ENCODE measurements at places on chromosomes 12 and 14.

GRCh38 chr12:128445415-128446127 is 178.6 kb downstream of the TMEM132C start:
- DNase-seq: no peak

- no peak for DNase-seq
Measured at GRCh38 chr14:94173471-94173884, 644 bp upstream of the PPP4R4 start.

- no peak for DNase-seq
Measured at GRCh38 chr14:55074662-55075061, 23.2 kb downstream of the MAPK1IP1L start.

- DNase-seq: peak; percentile 44
Measured at GRCh38 chr14:77882098-77882497, 82.2 kb downstream of the ADCK1 start.

- no peak for DNase-seq
Measured at GRCh38 chr14:77059276-77059915, 30.9 kb upstream of the IRF2BPL start.

DNA sequence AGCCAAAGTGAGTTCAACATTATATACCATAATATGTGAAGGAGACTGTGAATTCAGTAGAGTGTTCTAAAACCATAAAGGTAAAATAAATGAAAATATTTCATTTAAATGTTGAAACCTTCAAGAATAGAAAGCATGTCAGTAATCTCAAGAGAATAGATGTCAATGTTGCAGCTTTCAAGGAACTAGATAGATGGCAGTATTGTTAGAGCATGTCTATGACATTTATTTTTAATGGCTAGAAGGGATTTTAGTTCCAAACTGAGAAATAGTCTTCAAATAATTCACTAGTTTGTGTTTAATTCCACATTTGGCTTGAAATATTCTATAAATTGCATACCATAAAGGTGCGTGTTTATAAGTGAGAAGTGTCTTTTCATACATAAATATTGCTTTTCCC is 326.5 kb downstream of the FLRT2 start:
- DNase-seq: no peak

- DNase-seq: no peak
Measured at GRCh38 chr14:50003213-50004021, 110.5 kb downstream of the ARF6 start.

GRCh38 chr12:102728506-102729242 is 188.4 kb downstream of the PAH start:
- DNase-seq: no peak

DNA sequence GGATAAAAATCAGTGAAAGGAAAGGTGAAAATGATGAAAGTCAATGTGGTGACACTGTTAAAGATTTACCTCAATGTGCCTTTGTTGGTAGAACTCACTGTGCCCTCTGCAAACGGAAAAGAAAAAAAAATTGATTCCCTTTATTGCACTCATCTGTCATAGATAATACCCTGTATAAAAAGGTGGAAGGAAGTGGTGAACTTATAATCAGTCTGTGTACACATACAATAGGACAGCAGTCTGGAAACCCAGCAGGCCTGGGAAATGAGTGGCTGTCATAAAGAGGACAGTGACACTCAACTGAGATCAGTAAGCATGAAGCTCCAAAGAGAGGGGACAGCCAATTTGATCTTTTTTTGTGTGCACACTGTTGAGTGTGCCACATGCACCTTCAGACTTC is 364.7 kb downstream of the NOVA1 start:
- no peak for DNase-seq

DNA sequence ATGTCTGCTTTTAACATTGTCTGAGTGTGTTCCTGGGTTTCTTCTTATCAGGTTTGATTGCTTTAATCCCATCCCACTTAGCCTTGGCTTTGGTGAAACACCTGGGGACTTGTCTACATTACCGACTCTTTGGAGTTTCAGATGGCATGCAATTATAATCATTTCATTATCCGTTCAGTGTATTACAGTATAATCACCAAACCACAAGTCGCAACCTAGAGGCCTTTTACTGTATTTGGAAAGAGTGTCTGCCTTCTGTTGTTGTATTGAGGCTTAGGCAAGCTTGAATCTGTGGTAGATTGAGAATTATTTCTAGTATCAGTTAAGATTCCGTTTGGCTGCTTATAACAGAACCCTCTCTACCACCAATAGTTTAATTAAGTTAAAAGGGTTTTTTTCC is 103.9 kb downstream of the TGFB3 start:
- DNase-seq: peak; percentile 27

GRCh38 chr12:20017802-20018201 is 350.5 kb upstream of the PDE3A start:
- DNase-seq: no peak

GRCh38 chr12:128693771-128694170 is 130.0 kb downstream of the SLC15A4 start:
- no peak for DNase-seq

- no peak for DNase-seq
Measured at GRCh38 chr12:24475337-24475736, 473.6 kb downstream of the BCAT1 start.

- no peak for DNase-seq
Measured at GRCh38 chr12:46832130-46832704, 6.4 kb upstream of the SLC38A4 start.

GRCh38 chr12:68203460-68203875 is 22.1 kb downstream of the IL26 start:
- no peak for DNase-seq

DNA sequence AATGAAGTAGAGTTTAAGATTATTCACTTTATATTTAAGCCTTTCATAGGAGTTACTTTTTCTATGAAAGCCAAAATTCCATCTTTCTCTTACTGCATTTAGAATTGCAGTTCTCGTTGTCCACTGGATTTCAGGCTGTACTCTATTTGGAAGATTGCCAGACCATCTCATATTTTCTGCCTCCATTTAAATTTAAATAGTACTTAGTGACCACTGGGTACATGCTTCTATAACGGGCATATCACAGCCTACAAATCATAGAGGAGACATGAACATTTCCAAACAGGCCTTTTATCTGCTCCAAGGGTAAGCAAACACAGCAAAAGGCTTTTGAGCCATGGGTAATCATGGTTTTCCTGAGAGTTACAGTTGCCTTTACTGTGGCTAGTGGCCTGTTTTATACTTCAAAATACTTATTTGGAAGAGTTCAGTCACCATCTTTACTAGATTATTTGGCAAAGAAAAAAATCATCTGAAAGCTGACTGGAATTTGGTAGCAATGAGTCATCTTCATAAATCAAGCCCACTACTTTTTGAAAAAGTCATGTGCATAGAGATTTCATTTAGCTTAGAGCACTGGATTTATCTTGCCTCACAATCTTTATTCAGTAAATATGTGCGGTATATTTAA is 15.7 kb downstream of the ANO6 start:
- no peak for DNase-seq

DNA sequence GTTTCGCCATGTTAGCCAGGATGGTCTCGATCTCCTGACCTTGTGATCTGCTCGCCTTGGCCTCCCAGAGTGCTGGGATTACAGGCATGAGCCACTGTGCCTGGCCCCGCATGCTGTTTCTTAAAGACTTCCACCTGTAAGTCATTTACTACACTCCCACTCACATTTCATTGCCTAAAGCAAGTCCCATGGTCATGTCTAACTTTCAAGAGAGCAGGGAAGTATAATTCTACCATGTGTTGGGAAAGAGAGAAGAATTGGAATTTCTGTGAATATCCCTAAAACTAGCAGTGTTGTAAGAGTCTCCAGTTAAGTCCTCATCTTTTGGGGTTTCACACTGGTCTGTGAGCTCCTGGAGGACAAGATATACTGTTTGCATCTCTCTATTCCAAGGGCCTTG is 139.7 kb downstream of the EMP1 start:
- DNase-seq: no peak

DNA sequence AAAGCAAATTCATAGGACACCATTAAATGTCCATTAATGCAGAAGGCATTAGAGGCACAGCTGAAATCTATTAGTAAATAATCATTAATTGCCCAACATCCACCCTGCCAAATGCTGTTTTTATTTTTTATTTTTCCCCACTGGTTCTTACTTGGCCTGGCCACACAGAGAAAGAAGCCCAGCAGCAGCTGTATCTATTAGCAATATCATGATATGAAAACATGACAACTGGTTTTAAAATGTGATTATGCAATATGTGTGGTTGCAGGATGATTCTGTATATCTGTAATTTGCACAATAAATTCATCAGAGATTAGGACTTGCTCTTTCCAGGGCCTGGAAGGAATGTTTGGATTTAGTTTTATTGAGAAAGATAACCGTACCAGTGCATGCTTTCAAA is 44.9 kb downstream of the SIX6 start:
- no peak for DNase-seq

DNA sequence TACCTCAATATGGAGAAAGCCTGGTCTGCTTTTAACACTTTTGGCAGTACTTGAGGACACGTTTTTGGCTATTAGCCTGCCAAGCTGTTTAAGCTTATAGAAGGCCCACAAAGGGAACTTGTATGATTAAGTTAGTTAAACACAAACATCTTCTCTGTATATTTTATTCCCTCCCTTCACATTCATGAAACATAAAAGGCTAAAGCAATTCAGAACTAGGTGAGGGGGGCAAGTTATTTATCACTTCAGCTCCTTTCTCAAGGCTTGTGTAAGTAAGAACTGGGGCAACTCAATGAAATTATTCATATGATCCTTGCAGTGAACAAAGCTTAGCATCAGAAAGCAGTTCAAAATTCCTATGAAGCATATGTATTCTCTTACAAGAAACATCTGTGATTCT is 7.5 kb downstream of the PRICKLE1 start:
- DNase-seq: no peak

DNA sequence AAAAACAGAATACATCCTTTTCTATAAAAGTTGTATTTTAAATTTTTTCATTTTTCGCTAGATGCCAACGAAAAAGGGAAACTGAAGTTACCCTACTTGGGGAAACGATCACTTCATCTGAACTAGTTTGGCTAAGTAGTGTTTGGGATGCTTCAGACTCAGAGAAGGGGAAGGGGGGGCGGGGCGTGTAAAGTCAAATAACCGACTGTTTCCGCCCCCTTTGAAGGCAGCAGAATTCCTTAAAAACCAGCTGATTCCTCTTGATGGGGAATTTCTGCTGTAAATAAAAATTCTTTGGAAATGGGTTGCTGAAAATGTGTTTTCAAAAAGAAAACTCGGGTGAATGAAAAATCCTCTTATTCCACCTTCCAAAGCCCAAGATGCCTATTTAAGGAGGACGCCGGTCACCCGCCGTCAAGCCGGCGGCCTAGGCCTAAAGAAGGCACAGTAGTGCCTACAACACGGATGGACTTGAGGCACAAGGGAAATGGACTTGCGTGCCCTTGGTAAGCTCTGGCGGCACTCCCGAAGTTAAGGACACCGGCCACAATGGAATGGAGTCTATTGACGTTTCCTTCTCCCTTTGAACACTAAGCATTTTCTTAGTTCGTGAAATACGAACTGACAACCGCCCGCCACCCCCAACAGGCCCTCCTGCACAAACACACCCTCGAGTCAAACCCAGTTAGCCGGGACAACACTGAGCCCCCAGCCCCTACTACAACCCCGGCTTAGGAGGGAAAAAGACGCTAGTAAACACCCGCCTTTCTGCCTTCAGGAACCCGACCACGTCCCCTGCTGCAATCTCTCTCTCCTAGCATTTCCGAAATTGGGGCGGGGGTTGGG is 1.9 kb downstream of the ATXN2 start:
- DNase-seq: no peak

DNA sequence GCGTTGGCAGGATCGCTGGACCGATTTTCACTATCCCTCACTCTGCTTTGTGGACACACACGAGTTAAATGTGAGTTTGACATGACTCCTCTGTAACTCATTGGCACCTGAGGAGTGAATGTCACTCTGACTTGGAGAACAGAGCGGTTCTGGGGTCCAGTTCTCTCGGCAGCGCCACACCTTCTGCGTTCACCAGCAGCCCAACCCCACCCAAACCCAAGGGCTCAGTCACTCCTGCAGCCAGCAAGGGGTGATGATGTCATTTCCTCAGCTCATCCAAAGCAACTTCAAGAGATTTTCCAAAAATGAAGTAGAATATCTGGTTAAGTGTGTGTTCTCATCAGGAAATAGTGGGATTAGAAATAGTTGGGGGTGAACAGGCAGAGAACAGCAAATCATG is 36.3 kb downstream of the ADGRD1 start:
- DNase-seq: no peak

DNA sequence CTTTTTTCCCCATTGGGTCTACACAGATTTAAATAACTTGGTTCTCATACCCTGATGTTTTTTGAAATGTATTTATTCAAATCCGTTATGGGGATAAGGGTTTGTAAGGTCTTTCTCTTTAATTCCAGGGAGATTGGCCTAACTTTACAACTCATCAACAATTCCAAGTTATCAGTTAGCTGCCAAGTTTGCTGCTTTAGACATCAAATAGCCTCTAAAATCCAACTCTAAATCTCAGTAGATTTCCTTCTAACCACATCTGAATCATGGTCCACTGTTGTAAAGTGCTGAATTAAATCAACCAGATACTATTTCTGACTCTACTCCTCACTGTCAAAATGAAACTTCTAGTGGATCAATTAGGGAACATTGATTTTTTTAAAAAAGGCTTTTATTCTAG is 364.1 kb upstream of the E2F7 start:
- DNase-seq: no peak

DNA sequence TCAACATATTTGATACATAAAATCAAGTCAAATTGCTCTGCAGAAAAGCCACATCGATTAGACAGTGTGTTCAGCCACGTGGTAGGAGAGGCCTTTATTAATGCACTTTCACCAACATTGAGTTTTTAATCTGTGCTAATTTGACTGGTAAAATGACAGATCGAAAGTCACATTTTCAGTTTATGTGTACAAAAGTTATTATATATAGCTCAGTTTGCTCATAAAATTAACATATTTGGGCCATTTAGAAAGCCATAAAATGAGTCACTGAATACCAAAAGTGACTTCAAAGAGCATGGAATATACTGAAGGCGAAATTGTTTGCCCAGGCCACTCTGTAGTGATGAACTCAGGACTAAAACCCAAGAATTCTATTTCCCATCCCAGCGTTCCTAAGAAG is 26.0 kb downstream of the C12orf42 start:
- no peak for DNase-seq

- no peak for DNase-seq
Measured at GRCh38 chr12:116385486-116386217, 108.2 kb upstream of the MED13L start.

- no peak for DNase-seq
Measured at GRCh38 chr12:15532364-15532977, 210.2 kb downstream of the PTPRO start.

DNA sequence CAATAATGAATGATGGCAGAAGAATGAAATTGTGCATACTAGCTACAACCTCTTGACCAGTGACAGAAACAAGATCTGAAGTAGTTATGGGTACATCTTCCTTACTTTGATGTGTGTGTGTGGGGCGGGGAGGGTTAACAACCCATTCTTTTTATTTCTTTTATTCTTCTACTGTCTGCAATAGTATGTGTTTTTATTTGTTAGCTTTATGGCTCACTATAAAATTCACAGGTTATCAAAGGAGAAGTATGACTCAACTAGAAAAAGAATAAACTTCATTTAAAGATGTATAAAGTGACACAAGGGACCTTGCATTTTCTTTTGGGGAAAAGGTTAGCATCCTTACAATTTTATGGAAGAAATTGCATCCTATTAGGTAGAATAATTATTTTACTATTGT is 430.5 kb downstream of the DAD1 start:
- no peak for DNase-seq

GRCh38 chr12:95141310-95141709 is 67.9 kb upstream of the NR2C1 start:
- DNase-seq: no peak
